NT2/D1 (cell line): ENCODE measurements at places on chromosomes 1 and 21.

DNA sequence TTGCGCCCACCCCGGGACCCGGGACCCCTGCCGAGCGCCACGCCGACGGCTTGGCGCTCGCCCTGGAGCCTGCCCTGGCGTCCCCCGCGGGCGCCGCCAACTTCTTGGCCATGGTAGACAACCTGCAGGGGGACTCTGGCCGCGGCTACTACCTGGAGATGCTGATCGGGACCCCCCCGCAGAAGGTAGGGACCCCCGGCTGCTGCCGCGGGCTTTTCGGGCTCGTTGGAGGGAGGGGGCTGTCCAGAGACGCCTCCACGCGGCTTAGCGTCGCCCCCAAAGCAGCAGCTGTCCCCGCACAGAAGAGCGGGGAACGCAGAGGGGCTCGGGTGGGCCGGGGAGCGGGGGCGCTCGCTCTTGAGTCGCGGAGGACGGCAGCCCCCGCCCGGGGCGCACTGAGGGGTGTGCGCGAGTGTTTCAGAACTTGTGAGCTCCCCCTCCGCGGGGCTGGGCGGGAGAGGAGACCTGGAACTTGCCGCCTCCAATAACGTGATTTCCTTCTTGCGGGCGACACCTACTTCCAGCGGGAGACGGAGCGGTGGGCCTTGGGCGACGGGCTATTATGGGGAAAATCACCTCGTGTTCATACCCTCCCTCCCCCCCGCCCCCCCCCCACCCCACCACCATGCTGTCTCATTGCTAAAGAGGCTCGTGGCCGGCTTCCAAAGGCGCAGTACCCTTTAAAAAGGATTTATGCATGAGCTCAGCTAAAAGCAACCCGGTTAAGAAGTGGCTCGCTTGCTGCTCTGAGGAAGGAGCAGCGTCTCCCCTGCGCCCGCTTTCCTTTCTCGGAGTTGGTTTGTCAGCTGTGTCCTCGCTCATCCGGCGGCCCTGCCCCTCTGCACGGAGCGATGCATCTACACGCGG, 664 bp downstream of the BACE2 start:
- DNase-seq, result no peak

- DNase-seq, result no peak
Measured at GRCh38 chr1:187928696-187929095, 1099.9 kb downstream of the PLA2G4A start.

DNA sequence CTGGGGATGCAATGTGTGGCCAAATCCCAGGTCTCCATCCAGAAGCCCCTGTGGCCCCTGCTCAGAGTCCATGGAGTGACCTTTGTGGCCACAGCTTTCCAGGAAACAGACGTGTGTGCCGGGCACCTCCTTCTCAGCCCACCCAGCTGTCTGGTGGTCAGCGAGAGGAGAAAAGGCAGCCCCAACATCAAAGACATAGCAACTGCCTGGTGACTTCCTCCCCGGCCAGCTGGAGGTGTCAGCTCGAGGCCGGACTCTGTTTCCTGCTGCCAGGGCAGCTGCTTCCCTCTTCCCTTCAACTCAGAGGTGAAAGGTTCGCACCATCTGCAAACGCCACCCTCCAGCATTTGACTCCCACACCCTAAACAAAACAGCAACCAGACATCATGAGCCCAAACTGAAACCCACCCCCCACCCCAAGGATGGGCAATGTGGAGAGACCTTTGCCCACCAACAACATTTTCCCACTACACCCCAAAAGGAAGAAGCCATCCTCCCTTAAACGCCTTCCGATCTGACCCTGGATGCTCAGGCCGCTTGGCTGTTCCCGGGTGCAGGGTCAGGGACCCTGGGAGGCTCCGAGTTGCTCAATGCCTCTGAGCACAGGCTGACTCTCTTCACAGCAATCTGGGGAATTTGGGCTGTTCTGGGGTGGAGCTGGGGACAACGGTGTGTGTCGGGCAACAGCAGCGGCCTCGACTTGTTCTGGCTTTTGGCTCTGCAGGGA, 162.3 kb downstream of the PSMG1 start:
- no peak for DNase-seq

- DNase-seq, result no peak
Measured at GRCh38 chr1:31717341-31717740, 13.5 kb upstream of the COL16A1 start.

- DNase-seq, result no peak
Measured at GRCh38 chr1:247373721-247374141, 42.1 kb upstream of the ZNF496 start.

DNA sequence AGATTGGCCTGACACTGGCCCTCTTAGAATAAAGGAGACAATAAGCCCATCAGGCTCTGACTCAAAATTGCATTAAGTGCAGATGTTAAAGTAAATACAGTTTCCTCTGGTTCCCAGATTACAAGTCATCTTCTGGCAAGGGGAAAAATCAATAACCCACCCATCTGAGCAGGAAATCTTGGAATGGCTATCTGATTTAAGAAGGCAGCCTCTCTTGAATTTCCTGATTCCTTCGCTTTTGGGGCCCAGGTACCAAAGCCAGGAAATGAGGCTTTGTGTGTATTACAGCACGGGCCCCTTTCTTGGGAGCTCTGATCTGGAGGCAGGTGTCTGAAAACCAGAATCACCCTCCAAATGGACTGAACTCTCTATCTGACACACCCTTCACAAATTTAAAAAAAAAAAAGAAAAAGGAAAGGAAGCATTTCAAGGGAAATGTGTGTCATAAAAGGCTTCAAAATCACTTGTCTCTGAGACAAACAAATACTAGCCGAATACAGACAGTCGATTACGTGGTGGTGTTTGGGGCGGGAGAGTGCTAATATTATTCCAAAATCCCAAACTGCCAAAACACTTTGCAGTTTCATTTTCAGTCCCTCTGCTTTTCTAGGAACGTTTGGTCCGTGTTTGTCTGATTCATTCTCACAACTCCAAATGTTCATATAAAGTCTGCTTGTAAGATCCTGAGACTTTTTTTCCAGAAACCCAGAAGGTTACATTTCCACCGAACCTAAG, 240.9 kb upstream of the CAMK1G start:
- no peak for DNase-seq

DNA sequence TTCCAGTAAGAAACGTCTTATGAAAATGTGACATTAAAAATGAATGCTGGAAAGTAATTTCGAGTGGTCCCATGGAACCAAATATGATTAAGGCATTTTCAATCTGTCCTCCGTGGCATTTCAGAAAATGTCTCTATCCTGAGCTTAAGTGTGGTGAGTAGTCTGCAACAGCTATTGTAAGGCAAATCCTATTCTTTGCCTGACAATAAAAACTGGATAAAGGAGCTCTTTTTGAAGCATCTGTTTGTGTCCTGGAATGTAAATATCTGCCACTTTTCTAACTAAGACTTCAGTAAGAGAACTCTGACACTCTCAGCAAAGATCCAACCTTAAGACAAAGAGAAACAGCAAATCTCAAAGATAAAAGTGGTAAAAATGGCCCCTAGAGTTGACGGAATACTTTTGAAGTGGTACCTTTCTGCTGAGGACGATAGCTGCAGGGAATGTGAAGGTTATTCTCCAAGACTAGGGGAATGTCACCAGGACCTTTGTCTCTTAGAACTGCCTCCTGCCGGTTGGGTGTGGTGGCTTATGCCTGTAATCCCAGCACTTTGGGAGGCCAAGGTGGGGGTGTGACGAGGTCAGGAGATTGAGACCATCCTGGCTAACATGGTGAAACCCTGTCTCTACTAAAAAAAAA, 486.7 kb upstream of the ZP4 start:
- peak; percentile 38 for DNase-seq

- no peak for DNase-seq
Measured at GRCh38 chr1:113199760-113200455, 126.9 kb downstream of the LRIG2 start.

DNA sequence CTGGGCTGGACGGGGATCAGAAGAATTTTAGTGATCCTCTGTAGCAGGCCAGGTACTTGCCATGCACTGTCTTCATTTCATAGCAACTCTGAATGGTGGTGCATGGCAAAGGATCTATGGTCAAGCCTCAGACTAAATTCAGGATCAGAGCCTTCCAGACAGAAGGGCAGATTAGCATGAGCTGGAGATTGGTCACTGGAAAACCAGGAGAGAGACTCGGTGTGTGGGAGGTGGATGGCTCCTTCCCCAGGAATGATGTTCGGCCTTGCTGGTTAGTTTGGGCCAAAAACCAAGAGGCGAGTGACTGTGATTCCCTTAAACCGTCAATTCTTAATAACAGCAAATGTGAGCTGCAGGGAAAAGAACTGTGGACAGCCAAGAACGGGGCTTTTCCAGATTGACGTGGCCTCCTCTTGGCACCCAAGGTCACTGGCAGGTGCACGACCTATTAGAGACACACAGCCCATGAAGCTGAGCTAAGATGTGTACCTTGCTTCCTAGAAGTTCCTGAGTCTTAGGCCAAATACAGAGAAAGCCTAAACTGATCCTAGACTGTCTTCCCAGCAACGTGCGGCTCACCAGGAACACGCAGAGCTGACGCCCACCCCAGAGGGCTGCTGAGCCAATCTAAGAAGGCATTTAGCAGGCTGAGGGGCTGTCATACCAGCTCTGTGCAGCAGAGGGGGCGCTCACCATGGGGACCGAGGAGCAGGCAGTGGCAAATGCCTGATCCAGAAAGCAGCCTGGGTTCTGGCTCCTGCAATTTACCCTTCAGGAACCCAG, 18.5 kb downstream of the ALDH4A1 start:
- DNase-seq, result peak; percentile 38

DNA sequence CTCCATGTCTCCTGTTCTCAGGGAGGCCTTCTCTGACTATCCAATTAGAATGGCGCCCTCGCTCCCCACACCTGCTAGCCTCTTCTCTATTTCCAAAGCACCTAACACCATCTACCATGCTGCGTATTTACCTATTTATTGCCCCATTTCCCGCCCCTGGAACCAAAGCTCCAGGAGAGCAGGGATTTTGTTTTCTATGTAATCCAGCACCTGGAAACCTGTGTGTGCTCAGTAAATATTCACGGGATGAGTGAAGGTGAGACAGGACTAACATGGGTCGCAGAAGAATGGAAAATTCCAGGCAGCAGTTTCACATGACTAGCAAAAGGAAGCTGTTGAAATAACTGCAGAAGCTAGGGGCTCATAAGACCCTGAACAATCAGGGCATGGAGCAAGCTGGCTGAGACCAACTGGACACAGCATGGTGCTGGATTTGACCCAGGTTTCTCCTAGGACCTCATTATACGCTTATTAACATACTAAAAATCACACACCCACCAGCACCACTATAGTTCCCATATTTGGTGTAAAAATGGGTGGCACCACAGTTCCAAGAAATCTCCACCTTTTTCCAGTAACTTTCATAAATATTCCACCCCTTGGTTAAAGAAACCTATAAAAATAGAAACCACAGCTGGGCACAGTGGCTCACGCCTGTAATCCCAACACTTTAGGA, 15.1 kb upstream of the TENT5B start:
- no peak for DNase-seq

DNA sequence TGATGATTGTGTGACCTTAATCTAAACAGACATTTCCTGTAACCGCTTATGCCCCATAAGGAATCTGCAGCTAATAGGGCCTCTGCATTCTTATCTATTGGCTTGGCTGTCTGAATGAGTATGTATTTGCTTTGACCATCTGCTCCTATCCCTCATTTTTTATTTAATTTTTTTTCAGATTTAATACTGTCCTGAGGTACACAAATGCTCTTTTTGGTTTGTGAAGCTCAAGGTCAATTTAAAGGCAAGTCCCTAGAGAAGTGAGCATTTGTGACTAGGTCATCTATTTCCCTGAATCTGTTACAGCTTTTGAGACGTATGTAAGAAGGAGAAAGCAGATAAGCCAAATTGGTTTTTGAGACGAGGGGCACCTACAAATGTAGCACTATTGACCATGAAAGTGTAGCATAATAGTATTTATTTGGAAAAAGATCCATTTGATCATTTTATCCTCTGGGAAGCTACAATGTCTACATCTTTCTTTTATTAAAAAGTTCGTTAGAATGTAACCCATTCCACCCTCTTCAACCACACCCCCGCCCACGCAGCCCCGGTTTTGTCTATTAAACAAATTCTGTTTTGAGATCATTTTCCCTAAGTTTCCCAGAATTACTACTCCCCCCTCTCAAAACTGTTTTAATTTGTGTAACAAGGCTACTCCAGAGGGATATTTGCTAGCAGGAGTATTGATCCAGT, 69.2 kb upstream of the HSPA13 start:
- DNase-seq, result no peak

- no peak for DNase-seq
Measured at GRCh38 chr1:20819818-20820217, 32.7 kb upstream of the HP1BP3 start.

DNA sequence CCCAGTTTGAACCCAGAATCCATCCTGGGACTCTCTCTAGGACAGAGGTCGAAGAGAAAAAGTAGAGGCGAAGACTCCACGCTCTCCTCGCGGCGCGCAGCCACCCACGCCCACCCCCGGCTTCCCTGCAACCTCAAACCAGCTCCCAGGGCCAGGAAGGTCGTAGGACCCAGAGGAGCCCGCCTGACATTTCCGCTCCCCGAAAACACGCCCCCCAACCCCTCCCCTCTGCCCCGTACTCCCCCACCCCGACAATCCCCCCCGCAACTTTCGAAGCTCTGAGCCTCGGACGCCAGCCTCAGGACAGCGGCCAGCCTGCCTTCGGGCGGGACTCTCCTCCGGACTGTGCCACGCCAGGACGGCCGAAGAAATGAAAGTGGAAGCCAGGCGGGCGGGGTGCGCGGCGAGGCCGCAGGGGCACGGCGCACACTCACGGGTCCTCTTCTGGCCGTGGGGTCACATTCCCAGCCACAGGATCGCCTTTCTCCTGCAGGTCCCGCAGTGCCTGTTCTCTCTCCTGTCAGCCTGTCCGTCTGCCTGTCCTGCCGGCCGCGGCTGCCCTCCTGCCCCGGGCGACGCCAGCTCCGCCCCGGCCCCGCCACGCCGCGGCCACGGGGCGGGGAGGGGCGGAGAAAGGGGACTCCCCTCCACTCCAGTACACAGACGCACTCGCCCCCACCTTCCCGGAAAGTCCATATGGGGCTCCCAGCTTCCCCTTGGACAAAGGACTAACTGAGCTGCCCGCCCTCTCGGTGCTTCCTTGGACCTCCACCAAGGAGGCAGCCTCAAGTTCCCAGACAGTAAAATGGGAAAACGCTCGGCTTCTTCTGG, at the start of gene MOB3C:
Gene MOB3C, minus strand, starts transcription at position 535 of the 831 bp plus-strand sequence. CDS start 3,490 bp downstream, outside the sequence.
- no peak for DNase-seq

GRCh38 chr1:103267893-103268292, 159.6 kb upstream of the COL11A1 start:
- no peak for DNase-seq

DNA sequence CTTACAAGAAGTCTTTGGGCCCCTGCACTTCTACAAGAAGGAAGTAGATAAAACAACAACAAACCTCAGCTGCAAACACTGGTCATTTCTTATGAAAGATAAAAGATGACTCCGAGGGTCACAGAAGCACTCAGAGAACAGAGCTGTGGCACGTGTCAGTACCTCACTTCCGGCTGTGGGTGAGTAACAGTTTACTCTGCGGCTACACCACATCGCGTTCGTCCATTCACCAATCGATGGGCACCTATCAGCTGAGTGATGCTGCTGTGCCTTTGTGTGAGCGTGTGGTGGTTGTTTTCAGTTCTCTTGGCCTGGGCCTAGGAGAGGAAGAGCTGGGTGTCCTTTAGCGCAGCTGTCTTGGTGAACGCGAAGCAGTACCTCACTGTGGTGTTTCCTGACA, 49.9 kb downstream of the COL6A1 start:
- DNase-seq, result no peak

GRCh38 chr1:207172885-207173284, 68.9 kb downstream of the C4BPA start:
- no peak for DNase-seq
